AG08395 (cell line): ENCODE measurements at places on chromosomes 7 and 10.

- DNase-seq, result no peak
Measured at GRCh38 chr10:11588873-11589574, 22.4 kb downstream of the USP6NL start.

DNA sequence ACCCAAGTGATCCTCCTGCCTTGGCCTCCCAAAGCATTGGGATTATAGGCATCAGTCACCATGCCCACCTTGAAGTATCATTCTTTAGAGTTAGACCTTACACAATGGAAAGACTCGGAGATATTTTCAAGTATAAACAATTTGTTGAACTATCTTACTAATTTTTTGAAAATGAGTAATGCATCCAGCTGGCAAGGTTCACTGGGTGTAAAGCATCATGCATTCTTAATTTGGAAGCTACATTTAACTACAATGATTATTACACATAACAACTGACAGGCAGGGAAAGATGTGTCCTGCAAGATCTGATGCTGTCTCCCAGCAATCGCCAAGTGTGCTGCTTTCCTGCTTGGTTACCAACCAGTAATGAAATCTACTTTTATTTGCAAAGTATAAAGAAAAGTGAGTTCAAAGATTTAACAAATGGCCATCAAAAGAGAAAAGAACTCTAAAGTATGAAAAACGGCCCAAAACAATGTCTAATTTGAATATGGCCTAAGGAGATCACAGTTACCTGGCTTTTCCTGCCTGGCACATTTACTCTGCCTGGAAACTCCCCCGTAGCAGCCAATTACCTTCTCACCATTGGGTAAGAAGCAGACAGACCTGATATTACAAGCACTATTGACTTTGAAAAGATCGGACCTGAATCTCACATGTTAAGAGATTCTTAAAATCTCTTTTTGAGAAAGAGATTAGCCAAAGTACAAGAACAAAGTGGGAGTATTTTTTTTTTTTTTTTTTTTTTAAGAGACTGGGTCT is 59.3 kb upstream of the NMT2 start:
- peak; percentile 35 for DNase-seq

GRCh38 chr10:12333380-12334185 is 15.8 kb upstream of the CAMK1D start:
- DNase-seq, result peak; percentile 96

GRCh38 chr10:88111294-88111693 is 247.9 kb downstream of the PTEN start:
- no peak for DNase-seq

DNA sequence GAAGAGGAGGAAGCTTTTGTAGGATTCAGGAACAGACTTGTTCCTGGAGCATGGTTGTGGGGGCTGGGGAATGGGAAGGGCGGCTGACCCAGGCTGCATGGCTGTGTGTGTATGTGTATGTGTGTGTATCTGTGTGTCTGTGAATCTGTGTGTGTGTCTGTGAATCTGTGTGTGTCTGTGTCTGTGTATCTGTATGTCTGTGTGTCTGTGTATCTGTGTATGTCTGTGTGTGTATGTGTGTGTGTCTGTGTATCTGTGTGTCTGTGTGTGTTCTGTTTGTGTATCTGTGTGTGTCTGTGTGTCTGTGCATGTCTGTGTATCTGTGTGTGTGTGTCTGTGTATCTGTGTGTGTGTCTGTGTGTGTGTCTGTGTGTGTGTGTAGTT is 6.6 kb upstream of the STX1A start:
- no peak for DNase-seq

DNA sequence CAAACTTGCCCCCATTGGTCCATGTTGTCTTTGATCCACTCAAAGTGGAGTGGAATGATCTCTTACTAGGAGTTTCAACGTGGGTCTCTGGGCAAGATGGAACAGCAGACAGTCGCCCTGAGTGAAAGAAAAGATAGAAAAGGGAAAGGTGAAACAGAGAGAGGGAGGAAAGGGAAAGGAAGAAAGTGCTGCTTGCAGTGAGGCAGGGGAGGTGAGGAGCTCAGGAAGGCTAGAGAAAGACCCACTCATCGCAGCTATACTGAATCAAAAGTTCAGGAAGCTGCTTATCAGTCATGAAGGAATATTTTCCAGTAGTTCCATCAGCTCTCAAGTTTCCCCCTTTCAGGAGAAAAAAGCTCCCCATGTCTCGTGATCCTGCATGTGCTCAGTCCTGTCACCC is 86.9 kb downstream of the ZNF467 start:
- no peak for DNase-seq

GRCh38 chr7:144452064-144452463 is 48.6 kb upstream of the NOBOX start:
- no peak for DNase-seq

- no peak for DNase-seq
Measured at GRCh38 chr7:133795068-133795665, 332.0 kb upstream of the LRGUK start.

GRCh38 chr10:80829151-80829550 is 291.4 kb downstream of the SH2D4B start:
- DNase-seq, result no peak

- peak; percentile 41 for DNase-seq
Measured at GRCh38 chr7:47635091-47636080, 53.5 kb upstream of the TNS3 start.

GRCh38 chr10:132415956-132416355 is 19.0 kb downstream of the PWWP2B start:
- DNase-seq, result no peak

GRCh38 chr7:158559356-158559755 is 28.3 kb downstream of the PTPRN2 start:
- DNase-seq, result no peak

DNA sequence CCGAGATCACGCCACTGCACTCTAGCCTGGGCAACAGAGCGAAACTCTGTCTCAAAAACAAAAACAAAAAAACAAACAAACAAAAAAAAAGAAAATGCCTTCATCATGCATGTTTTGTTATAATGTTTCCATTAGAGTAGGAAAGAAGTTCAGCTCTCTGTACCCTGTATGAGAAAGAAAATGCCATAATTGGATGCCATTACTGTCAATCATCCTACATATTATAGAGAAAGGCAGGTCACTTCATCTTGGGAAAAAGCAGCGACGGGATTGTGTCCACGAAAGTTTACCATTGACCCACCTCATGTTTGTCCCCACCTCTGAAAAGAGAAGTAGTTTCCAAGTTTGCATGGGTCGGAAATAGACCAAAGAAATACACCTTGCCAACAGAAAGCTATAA is 33.8 kb downstream of the SEC61G start:
- DNase-seq, result no peak

DNA sequence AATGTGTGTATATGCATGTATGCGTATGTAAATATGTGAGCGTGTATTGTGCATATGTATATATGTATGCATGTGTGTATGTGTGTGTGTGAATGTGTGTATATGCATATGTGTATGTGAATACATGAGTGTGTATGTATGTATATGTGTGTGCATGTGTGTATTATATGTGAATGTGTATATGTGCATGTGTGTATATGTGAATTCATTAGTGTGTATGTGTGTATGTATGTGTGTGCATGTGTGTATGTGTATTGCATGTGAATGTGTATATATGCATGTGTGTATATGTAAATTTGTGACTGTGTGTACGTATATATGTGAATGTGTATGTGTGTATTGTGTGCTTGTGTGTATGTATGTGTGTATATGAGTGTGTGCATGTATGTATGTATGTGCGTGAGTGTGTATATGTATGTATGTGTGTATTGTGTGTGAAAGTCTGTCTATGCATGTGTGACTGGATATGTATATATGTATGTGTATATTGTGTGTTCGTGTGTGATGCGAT is 455.9 kb downstream of the TYW1 start:
- DNase-seq, result no peak

DNA sequence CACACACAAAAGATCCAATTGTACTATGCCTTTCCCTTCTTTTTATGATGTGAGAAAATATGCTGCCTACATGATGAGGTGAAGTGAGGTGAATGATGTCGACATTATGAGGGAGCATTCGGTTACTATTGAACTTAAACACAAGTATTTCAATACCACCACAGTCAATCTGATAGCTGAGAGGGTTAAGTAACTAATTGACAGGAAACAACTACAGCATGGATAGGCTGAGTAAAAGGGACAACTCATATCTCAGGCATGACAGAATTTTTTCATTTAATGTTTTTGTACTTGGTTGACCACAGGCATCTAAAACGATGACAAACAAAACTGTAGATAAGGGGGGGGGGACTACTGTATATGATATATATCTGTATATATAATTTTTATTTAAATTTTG is 488.9 kb downstream of the SH2D4B start:
- DNase-seq, result no peak

DNA sequence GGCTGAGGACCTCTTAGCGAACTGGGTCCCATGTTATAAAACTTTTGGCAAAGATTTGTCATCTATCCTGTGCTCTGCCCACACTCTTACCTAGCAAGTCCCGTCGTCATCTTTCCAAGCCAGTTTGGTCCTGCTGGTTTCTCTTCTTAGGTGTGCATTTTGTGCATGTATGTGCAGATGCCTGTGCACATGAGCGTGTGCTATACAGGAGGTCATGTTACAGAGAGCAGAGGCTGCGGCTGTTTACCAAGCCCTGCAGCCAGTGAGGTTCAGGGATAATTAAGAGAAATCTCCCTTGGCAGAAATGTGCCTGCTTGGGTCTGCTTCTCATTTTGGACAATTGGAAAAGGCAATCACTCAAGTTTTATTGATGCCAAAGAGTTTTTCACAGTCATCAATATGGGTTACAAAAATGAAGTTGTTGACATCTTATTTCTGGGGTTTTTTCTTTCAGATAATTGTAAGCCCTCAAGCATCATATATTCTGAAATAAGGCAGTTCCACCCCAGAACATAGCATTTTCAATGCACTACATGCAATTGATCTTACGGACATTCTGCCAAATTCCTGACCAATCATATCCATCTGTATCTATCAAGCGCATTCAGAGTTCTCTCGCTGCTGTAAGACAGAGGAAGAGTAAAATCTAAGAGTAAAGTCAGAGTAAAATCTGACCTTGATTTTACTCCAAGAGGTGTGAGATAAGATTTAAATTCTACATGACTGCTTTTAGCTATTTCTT is 361.4 kb upstream of the ZNF32 start:
- no peak for DNase-seq

DNA sequence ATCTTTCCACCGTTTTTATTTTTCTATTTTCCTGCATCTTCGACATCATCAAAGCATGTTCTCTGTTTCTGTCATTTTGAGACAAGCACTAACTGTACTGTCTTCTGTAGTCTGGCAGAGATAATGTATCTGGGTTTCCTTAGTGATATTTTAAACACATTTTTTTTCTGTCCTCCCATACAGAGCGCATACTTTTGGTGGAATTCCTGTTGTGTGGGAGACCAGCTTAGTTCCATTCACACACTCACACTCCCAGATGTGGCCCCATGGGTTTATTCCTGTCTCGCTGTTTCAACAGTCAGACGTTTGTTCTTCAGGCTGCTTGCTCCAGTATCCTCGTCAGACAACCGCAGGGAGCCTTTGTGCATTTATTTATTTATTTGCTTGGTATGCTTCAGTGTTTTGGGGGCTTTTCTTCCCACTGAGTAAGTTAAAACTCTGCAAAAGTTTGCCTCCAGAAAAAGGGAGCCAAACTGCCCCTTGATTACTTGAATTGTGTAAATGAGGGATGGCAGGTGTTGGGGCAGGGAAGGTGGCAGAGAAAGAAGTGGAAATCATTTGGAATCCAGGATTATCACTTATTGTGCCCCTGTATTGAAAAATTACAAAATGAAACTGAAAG is 456.8 kb upstream of the KLF6 start:
- DNase-seq, result peak; percentile 78

GRCh38 chr7:134196439-134196838 is 69.3 kb downstream of the LRGUK start:
- no peak for DNase-seq

DNA sequence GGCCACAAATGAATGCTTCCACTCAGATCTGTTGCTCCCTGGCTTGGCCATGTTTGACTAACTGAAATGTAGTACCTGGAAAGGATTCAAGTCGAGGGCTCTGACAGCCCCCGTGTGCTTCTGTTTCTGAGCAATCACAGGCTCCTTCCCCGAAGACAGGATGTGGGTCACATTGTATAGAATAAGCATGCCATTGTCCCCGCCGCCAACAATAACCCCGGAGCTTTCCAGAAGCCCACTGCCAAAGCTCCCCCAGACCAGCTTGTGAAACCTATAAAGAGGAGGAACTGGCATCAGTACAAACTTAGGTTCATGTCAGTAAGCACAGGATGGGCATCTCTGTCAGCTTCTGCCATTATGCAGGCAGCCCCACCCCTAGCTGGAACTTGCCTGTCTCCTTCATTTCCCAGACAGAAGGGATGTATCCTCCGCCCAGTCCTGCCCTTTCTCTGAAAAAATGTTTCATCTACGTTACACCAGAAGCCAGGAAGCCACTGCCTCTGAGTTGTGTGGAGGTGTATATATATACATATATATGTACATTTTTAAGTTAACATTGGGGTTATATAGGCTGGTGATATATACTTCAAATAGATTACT is 10.3 kb downstream of the SEC31B start:
- no peak for DNase-seq

DNA sequence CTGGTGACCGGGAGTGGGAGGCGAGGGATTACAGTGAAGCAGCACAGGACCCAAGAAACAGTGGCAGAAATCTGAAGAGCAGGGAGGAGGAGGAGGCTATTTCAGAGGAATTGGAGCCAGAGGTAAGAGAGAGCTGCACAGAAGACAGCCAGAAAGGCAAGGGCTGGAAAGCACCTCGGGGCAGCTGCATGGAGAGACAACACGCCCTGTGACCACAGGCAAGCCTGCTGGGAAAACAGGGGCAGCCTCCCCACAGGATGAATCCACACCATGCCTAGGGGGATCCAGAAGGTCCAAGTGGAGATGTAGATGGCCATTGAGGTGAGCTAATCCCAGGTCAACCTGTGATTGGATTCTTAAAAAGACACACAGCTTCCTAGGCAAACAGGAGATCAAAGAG is 118.8 kb downstream of the CLEC2L start:
- DNase-seq, result no peak

- no peak for DNase-seq
Measured at GRCh38 chr10:122478971-122479370, 17.6 kb downstream of the HTRA1 start.

- DNase-seq, result no peak
Measured at GRCh38 chr7:37920849-37921805, 687 bp downstream of the EPDR1 start.

- DNase-seq, result no peak
Measured at GRCh38 chr10:108469940-108470339, 1305.4 kb upstream of the SORCS1 start.

DNA sequence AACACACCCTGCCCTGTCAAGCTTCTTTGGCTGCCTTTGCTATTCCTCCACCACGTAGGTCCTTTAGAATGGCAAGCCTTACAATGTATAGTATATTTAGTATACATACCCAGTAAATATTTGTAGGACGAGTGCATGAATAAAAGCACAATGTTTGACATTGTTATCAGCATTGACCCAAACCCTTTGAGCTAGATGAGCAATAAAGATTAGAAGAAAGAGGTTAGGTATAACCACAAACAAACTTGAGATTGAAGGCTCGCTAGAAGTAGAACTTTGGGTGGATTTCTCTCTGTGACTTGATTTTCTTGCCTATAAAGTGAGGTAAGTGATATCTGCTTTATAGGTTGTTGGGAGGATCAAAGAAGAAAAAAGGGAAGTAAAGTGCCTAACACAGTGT is 561.0 kb upstream of the GALNT17 start:
- no peak for DNase-seq

GRCh38 chr10:118802126-118802793 is 47.5 kb upstream of the CACUL1 start:
- no peak for DNase-seq

- no peak for DNase-seq
Measured at GRCh38 chr7:114670676-114671075, 251.2 kb upstream of the MDFIC start.

GRCh38 chr7:22572937-22573336 is 72.9 kb upstream of the STEAP1B start:
- no peak for DNase-seq

- no peak for DNase-seq
Measured at GRCh38 chr10:1208366-1209311, 152.5 kb downstream of the WDR37 start.
